Activated CD4-positive, alpha-beta T cell treated with anti-CD3 and anti-CD28 coated beads, Interleukin-2, amount 10 ng/mL, durations not matched to agents 24 days and 14 days (primary cell): ENCODE measurements at places on chromosomes 16 and 17. TPM values are rescaled to one million over a fixed set of nuclear protein-coding genes. Genes with fewer than 3 reads are reported as not detected.

The CTRB1 gene
- total RNA-seq: not detected in 2 replicates

The CAPN15 gene
- total RNA-seq: 121 and 124 TPM in 2 replicates

The HOXB8 gene
- total RNA-seq: not detected in 2 replicates

The LDHD gene
- total RNA-seq: 0.09 and 0.24 TPM in 2 replicates

The HSPB9 gene
- not detected in 2 replicates for total RNA-seq

The TIMP2 gene
- 0.54 and 0.64 TPM in 2 replicates for total RNA-seq

The HYDIN gene
- not detected in 2 replicates for total RNA-seq

The OR4D1 gene
- total RNA-seq: 0.07 and 0.14 TPM in 2 replicates

The USP6 gene
- total RNA-seq: 0.02 TPM in 2 replicates

The PCGF2 gene
- 4.7 and 5.5 TPM in 2 replicates for total RNA-seq

The ITGA3 gene
- 14.5 and 15.0 TPM in 2 replicates for total RNA-seq

The TBC1D16 gene
- total RNA-seq: 1.4 and 1.9 TPM in 2 replicates

The FADS6 gene
- not detected in 2 replicates for total RNA-seq

The UTS2R gene
- 0.14 TPM in 1 of 2 replicates, not detected in the other for total RNA-seq
